ENCODE measurements at places on chromosomes 3 and 15.

GRCh38 chr3:45952456-45952855 is 9.2 kb downstream of the CXCR6 start:
- no peak for DNase-seq

DNA sequence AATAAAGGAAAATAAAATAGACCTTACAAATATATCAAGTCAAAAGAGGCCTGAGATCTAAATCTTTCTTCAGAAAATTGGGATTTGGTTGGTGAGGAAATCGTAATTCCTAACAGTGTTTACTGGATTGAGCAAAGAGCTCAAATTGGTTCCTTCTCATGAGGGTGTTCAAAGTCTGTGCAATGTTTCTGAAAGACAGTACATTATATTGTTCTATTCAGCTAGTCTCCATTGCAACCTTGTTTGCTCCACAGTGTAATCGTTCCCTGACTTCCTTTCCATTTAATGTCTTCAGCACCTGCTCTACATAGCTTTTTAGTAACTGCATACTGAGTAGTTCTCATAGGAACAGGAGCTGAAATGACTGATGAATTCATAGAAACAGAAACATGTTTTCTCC is 326.8 kb downstream of the SUCLG2 start:
- no peak for DNase-seq

- DNase-seq, result no peak
Measured at GRCh38 chr3:170049146-170050000, 11.6 kb downstream of the GPR160 start.

- no peak for DNase-seq
Measured at GRCh38 chr3:186487819-186488218, 56.4 kb downstream of the CRYGS start.

- no peak for DNase-seq
Measured at GRCh38 chr15:27095886-27096624, 125.1 kb downstream of the GABRG3 start.

DNA sequence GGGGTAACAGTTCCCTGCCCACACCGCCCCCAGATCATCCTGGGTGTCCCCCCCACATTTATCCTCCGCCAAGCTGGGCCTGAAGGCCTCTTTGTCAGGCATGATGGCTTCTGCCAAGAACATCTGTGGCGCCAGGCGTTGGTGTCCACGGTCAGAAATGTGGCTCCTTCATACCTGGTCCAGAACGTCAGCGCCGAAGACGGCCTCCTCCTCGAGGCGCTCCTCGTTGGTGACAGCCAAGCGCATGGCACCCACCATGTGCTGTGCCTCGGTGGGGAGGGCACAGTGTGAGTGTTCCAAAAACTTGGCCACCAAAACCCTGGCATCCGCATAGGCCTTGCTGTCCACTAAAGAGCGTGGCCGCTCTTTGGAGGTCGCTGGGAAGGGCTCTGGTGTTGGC is 146.5 kb downstream of the NSMCE3 start:
- no peak for DNase-seq

DNA sequence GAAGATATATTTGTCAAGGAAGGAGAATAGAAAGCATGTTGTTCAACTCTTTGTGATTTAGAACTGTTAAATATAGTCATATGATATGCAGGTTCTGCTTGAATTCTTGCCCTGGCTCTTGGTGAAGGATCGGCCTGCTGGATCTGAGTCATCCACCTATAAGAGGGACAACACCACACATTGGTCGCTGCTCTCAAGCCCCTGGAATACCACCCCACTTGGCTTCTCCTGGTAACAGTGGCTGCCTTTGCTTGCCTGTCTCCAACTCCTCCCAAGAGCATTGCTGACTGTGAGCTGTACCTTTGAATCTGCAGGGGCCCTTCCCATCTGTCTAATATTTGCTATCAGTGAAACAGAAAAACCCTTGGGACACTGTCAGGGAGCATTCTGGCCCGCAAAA is 78.9 kb upstream of the DGKG start:
- no peak for DNase-seq

DNA sequence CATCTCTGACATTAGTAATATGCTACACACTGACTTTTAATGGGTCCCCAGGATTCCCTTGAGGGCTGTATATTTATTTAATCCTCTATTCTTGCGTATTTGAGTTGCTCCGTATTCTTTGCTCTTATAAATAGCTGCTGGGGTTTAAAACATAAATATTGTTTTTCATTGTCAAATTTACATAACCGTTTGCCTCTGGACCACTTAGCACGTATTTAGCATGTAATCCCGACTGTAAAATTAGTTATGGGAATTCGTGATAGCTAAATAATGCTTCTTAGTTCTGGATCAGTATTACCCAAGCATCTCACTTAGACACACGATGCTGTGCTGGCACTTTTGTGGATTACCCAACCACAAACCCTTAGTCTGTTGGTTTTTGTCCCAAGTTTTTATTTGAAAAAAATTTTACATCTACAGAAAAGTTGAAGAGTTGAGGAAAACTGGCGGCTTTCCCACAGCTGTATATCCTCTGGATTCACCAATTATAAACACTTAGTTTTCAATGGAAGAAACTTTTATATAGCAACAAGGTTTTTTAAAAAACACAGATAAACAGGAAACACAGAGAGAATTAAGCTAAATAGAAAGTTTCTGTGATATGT is 296.8 kb upstream of the TPM1 start:
- no peak for DNase-seq

GRCh38 chr15:75349851-75350588 is 3.2 kb downstream of the NEIL1 start:
- DNase-seq, result peak; percentile 40

DNA sequence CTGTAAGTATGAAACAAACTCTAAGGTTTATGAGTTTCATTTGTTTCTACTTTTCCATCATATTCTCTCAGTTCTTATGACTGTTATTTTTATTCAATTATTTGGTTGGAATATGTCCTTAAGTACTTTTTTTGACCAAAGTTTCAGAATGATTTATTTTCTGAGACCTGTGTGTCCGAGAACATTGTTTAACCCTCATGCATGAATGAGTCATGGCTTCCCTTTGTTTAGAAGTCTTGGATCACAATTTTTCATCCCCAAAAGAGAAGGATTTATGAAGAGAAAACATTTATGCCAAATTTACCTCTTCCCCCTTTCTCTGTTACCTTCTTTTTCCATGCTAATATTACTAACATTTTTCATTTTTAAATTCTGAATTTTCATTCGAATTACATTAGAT is 518.0 kb upstream of the NR2F2 start:
- DNase-seq, result no peak

DNA sequence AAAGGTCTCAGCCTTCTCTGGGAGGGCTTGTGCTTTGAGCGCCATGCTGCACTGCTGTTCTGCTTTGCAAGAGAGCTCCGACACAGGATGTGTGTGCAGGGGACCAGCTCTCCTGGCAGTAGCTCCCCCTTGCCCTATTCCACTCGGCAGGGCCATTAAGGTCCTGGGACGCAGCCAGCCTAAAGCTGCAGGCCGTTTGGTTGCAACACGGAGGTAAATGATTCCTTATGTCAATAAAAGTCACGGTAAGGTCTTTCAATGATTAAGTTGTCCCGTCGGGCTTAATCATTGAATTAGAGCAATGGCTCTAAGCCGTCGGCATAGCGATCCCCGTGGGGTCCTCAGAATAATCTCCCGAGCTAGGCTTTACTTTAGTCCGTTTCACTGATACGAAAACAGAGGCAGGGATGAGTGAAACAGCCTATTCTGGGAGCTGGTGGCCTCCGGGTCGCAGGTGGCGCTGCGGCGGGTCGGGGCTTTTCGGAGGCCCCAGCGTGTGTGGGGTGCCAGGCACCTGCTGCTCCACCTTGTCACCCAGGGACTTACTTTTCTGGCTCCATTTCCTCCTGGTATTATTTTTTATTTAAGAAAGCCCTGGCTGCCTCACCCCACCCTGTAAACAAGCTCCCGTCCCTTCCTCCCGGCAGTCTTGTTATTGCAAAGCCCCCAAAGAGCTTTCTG is 525.2 kb downstream of the OCA2 start:
- DNase-seq, result no peak

DNA sequence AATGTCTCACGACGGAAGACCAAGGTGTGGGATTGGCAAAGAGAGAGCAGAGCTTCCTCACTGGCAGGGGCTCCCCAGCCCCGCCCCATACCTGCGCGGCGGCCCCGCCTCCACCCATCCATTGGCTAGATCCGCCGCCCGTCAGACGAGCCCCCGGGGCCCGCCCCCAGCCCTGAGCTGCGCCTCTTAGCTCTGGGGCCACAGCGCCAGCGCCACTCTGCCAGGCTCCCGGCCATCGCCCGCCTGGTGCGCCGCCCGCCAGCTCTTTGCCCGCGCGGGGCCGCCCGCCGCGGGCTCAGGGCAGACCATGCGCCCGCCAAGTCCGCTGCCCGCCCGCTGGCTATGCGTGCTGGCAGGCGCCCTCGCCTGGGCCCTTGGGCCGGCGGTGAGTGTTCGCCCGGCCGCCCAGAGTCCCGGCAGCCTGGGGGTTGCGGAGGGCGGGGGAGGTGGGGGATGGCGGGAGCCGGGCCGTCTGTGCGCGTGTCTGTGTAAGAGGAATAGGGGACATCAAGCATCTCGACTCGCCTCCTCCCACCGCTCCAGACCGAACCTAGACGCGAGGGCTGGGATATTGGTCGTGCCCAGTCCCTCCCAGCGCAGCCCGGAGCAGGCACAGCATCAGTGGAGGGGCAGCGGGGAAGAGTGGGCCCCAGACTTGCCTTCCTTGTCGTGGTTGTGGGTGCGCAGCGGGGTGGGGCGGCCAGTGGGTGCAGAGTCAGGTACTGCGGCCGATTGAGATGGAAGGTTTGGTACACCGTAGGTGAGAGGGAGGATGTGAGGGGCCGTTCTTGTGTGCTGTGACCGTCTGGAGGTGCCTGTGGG is at the start of gene VIPR1:
Gene VIPR1 (plus strand): TSS at position 215 of the 822 bp plus-strand sequence. CDS start 93 bp downstream, at position 308.
- peak; percentile 89 for DNase-seq
